ENCODE measurements at places on chromosomes 6 and 20. TPM values are rescaled to one million over a fixed set of nuclear protein-coding genes. Genes with fewer than 3 reads are reported as not detected.

LPA gene
- not detected for total RNA-seq

CSNK2A1 gene
- total RNA-seq = 269 TPM

GRCh38 chr6:6968731-6969552, 138.8 kb upstream of the RREB1 start:
- DNase-seq = no peak

EMILIN3 gene
- not detected for total RNA-seq
